Adrenal gland (tissue), 19 donors: ENCODE measurements at places on chromosomes 12 and 14. TPM values are rescaled to one million over a fixed set of nuclear protein-coding genes. Genes with fewer than 3 reads are reported as not detected.
A peak's percentile ranks its signal among the peaks of the same experiment; 100 is the strongest.

The PLD4 gene
- total RNA-seq: 0.55 TPM

The KRT73 gene
- total RNA-seq: not detected

The ZDHHC22 gene
- not detected for total RNA-seq

The CD4 gene
- 23.8 TPM for total RNA-seq

- peak; percentile 69 for DNase-seq
Measured at GRCh38 chr12:108526482-108527165, 11.5 kb downstream of the FICD start.
